ENCODE measurements at places on chromosomes 2 and 18. TPM values are rescaled to one million over a fixed set of nuclear protein-coding genes. Genes with fewer than 3 reads are reported as not detected.

- DNase-seq = no peak
Observed at GRCh38 chr18:35511428-35511827, 13.7 kb upstream of the INO80C start.

DNA sequence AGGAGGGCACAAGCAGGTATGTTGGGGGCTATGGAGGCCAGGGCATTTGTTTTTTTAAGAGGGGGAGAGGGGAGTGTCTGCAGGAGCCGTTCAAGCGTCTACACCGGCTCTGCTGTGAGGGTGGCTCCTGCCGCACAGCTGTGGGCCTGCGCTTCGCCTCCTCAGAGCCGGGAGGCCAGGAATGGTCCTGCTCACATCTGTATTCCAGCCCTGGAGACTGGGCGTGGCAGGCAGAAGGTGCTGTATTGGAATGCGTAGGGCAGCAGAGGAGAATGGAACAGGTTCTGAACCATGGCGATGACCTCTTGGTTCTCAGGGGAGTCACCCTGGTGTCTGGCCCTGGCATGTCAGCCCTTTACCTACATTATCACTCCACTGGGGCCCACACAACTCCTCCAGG lies 26.8 kb upstream of the INHBB start:
- DNase-seq = no peak

DNA sequence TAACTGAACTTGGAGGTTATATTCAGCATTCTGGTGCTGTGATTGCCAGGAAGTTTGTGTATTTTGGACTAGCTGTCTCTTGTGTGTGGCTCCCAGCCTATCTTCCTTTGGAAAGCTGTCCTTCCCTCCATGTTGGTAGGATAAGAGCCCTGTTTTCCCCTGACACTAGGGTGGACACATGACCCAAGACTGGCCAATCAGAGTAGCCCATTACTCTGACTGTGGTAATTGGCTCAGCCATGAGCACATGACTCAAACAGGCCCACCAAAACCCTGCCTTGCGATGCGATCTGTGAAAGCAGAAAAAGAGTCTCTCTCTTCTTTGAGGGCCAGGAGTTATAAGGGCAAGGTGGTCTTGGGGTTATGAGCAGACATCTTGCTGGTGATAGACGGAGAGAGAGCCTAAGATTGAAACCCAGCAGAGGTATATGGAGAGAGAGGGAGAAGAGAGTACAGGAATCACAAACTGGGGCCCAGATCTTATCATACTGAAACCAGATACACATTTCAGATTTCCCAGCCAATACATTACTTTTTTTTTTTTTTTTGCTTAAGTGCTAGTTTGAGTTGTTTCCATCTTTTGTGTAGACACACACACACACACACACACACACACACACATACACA lies 45.3 kb upstream of the SERPINE2 start:
- DNase-seq = no peak

DNA sequence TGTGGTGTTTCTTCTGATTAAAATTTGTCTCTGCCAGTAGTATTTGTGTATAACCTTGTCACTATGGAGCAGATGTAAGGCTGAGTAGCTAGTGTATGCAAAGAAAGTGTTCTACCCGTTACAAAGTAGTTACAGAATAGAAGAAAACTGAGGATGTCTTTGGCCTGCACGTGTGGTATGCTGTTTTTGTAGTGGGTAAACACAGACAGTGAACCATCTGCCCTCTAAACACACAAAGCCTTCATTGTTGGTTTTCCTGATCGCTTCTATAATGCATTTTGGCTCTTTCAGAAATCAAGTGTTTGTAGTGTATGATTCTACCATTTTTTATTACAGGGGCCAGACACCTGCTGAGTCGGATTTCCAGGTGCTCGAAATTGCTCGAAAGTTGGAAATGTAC lies 61.5 kb downstream of the FARP2 start:
- DNase-seq = no peak

DNA sequence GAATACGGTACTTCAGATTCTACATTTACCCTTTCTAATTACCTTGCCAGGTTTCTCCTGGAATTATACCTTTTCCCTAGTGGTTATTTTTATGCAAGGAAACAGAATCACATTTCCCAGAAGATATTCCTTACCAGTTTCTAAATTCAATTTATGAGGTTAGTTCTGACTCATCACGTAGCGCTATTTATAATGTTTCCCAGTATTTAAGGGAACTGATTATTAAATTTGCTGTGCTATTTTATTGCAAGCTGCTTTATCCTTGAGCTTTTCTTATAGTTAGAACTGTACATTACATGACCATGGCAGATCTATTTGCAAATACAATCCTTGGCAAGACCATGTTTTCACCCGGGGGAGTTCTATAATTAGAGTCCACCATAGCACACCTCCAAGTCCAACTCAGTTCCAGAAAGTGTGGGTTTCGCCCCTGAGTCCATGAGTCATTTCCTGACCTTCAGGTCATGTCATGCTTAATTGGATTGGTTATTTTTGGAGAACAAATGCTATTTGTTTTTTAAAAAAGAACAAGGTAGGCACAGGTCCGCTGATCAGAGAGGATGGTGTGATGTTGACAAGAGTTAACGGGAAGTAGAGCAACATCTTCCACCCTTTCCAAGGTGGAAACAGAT lies 126.6 kb downstream of the ZNF532 start:
- DNase-seq = peak; percentile 60

The ARL5A gene
- 73.2 TPM for total RNA-seq

DNA sequence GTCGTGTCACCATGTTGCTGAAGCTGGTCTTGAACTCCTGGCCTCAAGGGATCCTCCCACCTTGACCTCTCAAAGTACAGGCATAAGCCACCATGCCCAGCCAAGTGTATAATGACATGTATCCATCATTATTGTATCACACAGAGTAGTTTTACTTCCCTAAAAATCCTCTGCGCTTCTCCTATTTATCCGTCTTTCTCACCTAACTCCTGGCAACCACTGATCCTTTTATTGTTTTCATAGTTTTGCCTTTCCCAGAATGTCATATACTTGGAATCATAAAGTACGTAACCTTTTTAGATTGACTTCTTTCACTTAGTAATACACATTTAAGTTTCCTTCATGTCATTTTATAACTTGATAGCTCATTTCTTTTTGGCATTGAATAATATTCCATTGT lies 51.0 kb downstream of the ZC3H15 start:
- no peak for DNase-seq

DNA sequence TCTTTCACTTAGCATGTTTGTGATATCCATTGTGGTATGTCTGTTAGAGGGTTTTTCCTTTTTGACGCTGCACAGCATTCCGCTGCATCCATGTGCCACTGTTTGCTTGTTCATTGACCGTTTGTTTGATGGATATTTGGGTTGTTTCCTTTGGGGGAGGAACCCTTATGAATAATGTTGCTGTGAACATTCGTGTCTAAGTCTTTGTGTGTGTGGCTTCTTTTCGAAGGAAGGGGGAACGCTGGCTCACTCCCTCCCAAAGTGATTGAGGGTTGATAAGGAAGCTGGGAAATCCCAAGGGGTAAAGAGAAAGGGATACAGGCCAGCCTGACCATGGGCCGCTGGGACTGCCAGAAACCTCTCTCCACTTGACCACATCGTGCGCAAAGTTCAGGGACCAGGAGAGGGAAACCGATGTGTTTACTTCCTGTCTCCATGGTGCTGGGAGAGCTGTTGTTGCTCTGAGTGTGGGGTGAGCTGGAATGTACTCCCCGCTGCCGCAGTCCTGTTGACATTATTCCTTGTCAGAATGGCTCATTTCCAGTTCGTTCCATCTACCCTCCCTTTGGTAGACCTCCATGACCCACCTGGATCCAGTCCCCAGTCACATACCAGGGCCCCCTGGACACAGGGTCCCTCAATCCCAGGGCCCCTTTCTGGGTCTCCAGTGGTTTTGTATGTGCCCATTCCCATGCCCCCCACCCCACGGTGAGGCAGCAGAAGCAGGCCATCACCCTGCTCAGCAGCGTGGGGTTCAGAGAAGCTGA lies 39.6 kb downstream of the HS1BP3 start:
- DNase-seq = peak; percentile 99

DNA sequence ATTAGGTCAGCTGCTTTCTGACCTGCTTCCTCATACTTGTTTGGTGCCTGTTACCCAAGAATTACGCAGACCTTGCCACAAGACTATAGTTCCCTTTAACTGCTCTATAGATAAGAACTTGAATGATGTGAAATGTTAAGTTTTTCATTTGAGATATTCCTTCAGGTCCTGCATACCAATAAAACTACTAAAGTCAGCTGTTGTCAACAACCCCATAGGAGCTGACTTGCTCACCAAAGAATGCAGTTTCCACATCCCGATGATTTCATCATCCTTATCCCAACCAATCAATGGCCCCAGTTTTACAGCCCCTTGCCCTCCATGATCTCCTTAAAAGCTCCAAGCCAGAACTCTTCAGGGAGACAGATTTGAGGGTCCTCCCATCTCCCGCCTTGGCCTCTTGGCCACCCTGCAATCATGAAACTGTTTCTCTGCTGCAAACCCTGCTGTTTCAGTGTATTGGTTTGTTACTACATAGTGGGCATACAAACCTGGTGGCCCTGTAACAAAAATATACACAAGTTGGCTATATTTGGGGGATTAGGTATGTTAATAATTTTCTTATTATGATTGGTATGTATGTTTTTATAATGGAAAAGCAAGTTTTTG lies 396.3 kb upstream of the CHST9 start:
- DNase-seq = no peak

The PARD3B gene
- 30.9 TPM for total RNA-seq

GRCh38 chr2:220247588-220248350 lies 620.3 kb downstream of the SLC4A3 start:
- no peak for DNase-seq

DNA sequence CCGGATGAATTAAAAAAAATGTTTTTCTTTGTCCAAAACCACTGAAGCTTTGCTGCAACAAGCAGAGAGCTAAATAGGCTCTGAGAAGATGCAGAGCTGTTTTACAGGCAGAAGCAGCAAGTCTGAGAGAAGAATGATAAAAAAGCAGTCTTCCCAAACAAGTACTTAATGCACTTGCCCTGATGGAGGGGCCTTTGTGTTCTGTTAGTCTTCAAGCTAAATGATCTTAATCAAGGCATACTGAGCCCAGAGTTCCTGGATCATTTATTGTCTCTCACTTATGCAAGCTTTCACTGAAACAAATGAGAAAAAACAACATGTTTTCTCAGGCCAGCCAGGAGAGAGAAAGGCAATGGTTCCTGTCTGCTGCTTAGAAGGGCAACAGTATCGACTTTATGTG lies 152.5 kb downstream of the CLIP4 start:
- no peak for DNase-seq

GRCh38 chr2:101759162-101759561 lies 61.7 kb downstream of the MAP4K4 start:
- peak; percentile 95 for DNase-seq

- DNase-seq = no peak
Observed at GRCh38 chr18:51658436-51658835, 461.0 kb upstream of the MEX3C start.

The IL1RL2 gene
- total RNA-seq = 0.21 TPM

GRCh38 chr2:1481406-1482252 lies 68.4 kb downstream of the TPO start:
- no peak for DNase-seq
